LHCN-M2 (cell line): ENCODE measurements at places on chromosomes 3 and 15. TPM values are rescaled to one million over a fixed set of nuclear protein-coding genes. Genes with fewer than 3 reads are reported as not detected.
A peak's percentile ranks its signal among the peaks of the same experiment; 100 is the strongest.

PDIA5 gene
- total RNA-seq, result 18.5 and 18.8 TPM in 2 replicates

ANKRD28 gene
- 181 and 196 TPM in 2 replicates for total RNA-seq

MGLL gene
- 197 and 206 TPM in 2 replicates for total RNA-seq

NR2E3 gene
- total RNA-seq, result 0.06 TPM in 1 of 2 replicates, not detected in the other

TBC1D23 gene
- 45.0 and 54.1 TPM in 2 replicates for total RNA-seq

ATP2B2 gene
- total RNA-seq, result under 0.01 TPM in 1 of 2 replicates, not detected in the other

TYRO3 gene
- 8.6 and 9.2 TPM in 2 replicates for total RNA-seq

- peak; percentile 15 for DNase-seq
Observed at GRCh38 chr15:80234883-80235282, 17.1 kb downstream of the CTXND1 start.

DNA sequence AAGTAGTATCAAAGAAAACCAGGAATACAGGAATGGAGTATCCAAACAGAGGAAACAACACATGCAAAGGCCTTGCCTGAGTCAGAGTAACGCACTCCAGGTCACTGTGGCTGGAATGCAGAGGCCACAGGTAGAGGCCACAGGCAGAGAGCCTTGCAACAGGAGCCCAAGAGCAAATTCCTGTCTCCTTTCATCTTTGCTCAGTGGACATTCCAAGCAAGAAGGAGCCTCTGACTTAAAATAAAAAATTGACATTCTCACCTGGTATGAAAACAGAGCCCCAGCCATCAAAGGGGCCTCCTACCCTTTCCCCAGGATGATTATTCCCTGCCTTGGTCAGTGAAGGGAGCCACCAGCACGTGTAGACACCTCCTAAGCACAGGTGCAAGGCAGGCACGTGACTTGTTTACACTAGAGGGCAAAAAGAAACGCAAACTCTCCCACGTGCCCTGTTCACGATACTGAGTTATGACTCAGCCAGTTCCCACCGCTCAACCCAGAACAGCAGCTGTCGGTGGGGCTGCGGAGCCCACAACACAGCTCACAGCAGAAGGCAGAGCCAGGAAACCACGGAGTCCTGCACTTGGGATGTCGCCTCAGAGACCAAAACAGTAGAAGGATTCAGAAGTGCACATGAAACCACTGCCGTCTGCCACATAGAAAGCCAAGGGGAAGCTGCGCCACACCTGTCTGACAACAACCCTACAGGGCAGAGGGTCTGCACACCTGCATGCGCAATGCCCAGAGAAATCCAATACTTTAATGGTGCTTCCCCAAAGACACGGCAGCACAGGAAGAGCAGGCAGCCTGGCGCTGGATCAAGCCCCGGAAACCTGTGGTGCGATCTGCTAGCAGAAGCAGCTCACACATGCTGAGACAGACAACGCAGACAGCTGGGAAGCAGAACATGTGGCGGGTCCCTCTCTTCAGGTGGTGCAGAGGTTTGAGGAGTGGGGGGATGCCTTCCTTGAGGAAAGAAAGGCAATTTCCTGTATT is 52.1 kb downstream of the ITGB5 start:
- DNase-seq, result peak; percentile 98

- no peak for DNase-seq
Observed at GRCh38 chr15:55112706-55113105, 84.0 kb downstream of the RSL24D1 start.

DNA sequence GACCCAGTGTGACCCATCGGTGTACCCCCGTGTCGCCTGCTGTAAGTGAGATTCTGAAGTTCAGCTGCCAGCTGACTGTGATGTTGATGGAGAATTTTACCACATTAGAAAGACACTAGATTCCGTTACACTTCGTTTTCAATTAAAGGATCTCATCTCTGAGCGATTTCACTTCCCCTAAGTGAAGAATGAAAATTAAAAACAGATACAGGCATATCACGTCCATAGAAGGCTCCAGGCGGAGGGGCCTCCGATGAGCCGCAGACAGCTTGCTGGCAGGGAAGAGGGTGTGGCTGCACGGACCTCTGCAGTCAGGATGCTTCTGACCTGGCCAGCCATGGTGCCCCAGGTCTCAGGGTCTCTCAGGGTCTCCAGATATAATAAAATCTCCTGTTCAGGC is 6.6 kb upstream of the CPN2 start:
- DNase-seq, result no peak

GRCh38 chr15:33846142-33846541 is 122.2 kb upstream of the CHRM5 start:
- no peak for DNase-seq

DNA sequence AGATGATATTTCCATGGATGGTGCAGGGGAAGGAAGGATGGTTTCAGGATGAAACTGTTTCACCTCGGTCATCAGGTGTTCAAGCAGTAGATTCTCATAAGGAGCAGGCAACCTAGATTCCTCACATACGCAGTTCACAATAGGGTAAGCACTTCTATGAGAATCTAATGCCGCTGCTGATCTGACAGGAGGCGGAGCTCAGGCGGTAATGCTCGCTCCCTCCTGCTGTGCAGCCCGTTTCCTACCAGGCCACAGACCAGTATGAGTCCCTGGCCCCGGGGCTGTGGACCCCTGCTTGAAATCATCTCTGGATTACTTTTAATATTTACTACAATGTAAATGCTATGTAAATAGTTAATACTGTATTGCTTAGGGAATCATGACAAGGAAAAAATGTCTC is 241.8 kb downstream of the ROBO2 start:
- no peak for DNase-seq

- no peak for DNase-seq
Observed at GRCh38 chr3:20516311-20516710, 330.3 kb upstream of the SGO1 start.

DNA sequence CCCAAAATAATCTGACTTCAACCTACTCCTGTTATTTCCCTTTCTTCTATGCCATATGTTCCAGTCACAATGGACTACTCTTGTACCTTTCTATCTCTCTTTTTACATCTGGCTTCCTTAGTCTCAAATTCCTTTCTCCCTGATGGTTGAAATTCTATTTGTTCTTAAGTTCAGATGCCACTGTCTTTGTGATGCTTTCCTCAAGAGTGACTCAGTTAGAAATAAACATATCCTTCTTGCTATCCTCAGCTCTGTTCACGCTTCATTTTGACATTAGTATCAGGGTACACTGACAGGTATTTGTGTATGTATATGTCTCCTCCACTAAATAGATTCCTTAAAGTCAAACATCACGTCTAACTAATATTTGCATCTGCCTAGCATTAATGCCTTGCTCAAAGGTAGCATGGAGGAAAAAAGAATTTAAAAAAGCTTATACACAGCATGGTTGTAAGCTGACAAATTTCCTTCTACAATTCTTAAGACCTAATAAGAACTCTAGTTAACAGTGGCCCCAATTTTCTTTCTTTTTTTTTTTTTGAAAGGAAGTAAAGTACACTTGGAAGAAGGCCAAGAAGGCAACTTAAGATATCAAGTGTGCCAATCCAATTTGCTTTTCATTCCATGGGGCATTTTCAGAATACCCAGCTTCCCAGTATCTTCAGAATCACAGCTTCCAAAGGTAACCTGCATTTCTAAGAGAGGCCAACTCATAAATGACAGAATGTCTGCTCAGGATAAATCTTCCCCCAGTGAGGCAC is 58.0 kb downstream of the CHAC1 start:
- no peak for DNase-seq

GRCh38 chr3:42501321-42501680 is 1.1 kb upstream of the VIPR1 start:
- DNase-seq, result no peak

- no peak for DNase-seq
Observed at GRCh38 chr3:100545371-100545770, 53.0 kb downstream of the TMEM45A start.

DNA sequence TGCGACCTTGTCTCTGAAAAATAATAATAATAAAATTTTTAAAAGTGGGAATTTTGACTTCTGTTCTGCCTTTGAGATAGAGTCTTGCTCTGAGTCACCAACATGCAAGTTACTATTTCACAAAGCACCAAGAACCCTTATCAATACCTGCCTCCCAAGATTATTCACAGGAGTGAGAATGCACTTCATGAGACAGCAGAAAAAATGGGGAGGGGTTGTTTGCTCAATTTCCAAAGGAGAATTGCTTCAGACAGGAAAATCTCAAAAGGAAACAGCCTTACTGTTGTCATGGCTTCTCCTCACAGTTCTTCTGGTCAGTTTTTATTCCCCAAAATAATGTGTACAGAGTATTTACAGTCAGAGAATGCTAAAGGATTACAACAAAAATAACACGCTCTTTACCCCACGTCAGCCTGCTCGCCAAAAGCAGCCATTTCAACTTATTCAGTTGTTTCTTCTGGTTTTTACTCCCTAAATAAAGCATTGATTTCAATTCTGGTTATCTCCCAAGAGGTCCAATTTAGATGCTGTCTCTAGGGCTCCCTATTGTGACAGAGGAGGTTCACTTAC is 89.0 kb downstream of the PPCDC start:
- no peak for DNase-seq

GRCh38 chr3:87200060-87200647 is 27.0 kb upstream of the CHMP2B start:
- DNase-seq, result no peak

DNA sequence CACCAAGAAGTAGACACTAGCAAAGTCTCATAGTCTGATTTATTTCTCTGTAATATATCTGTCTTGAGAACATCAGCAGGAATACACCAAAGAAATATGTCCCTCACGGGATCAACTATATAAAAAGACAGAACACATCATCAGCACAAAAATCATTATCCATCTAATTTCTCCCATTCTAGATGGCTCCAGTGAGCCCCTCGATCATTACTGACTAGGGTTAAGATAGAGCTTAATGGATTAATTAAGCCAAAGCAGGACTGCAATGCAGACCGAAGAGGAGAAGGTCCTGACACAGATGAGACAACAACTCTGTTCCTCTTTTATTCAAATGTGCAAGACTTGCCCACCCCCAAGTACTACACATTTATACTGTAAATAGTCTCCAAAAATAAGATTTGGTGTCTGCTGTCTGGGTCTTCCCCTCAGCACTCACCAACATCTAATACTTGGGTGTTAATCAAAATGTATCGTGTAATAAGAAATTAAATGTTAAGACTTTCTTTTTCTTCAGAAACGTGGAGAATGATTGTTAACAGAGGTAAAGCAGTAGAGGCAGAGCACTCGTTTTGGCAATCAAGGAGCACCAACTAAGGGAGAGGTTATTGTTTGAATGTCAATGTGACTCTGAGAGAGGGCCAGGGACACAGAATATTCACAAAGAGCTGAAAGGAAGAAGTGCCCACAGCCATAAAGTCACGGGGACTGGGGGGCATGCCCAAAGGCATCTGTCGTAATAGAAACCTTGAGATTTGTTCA is 133.6 kb downstream of the TIGIT start:
- no peak for DNase-seq

DNA sequence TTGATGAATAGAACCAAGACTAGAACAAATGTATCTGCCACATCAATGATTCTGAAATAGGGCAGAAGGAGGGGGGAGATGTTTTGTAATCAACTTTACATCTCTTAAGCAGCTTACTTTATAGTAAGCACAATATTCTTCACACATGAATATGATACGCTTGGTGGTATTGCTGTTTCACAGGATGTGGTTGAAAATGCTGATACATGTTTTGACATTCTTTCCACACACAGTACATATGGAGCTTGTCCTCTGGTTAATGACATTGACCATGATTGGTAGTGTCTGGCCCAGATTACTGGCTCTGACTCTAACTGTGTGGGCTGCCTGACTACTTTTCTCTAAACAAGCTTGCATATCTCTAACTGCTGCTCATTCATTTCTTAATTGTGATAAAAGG is 168.9 kb downstream of the KLHL25 start:
- DNase-seq, result peak; percentile 57

DNA sequence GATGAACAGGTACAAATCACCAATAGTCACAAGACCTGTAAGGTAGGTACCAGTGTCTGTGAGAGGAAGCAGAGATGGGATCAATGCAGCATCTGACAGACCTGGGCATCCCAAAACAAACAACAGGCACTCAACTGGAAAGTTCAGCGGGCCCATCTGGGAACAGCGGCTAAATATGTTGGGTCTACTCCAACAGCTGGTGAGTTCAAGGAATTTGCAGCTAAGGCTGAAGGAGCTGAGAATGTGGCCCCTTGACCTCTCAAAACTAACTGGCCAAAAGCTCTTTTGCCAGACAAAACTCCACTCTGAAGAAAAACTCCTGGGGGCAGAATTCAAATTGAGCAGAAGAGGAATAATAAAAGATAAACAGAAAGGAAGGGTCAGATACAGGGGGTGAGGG is 24.4 kb downstream of the AVEN start:
- peak; percentile 65 for DNase-seq

GRCh38 chr3:140686948-140687347 is 9.1 kb downstream of the TRIM42 start:
- DNase-seq, result no peak

DNA sequence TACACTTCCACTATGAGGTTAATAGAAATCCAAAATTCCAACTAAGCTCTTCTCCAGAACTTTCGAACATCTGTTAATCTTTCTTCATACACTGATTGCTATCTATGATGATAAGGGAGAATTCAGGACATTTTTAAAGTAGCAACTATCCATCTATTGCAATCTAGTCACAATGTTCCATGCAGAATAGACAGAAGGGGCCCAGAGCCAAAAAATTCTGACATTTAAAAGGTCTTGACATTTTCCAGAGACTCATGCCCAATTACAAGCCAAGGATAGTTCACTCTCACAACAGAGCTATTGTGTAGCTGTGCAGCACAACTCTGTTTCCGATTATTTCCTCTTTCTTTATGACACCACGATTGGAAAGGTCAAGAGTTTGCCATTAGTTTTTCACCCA is 999.7 kb upstream of the ALCAM start:
- DNase-seq, result no peak

DNA sequence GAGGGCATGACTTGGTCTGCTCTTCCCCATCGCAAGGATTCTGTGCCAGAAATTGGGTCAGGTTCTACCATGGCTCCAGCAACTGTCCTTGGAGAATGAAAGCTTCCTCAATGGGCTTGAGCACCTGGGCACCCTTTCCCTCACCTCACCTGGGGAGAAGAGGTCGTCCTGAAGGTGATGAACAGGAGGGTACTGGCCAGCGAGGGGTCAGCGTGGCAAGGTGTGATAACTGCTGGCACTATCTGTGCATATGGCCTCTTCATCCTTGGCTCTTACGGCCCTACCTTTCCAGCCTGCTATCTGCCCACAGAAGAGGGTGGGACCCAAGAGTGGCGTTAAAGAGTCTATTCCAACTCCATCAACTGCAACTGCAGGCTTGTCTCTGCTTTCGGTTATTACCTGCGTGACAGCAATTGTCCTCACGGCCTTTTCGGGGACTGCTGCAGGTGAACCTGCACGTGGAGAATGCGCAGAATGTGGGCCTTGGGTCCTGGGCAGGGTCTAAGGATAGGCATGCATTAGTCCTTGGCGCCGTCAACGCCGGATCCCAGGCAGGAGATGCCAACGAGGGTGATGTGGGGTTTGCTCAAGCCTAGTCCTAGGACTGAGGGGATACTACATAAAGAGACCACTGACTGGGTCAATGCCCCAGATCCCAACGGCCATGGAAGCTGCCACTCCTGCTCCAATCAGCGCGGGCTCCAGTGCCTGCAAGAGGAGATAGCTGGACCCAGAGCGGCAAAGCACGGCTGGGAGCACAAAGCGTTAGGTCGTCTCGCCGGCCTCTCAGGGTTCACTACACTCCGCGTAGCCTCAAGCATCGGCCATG is 625 bp upstream of the RBM15B start:
- DNase-seq, result no peak
